Stimulated activated CD8-positive, alpha-beta memory T cell treated with anti-CD3 and anti-CD28 coated beads, Interleukin-15, amount 100 ng/mL, for 48 hours (primary cell): ENCODE measurements at places on chromosomes 1 and 21.

DNA sequence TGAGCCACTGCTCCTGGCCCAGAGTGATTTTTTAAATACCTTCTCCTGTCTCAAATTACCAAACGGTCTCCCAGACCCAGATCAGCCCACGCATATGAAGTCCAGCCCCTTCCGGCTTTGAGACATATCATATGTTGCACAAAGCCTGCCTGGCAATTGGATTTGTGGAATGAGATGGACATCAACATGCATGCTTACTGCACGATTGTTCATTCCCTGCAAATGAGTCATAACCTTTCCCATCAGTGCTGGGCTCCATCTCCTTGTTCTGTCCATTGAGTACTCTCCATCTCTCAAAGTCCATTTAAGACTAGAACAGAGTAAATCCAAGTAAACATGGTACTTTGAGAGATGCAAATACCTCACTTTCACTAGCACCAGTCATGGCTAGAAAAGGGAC, 612.2 kb upstream of the USP24 start:
- no peak for DNase-seq

GRCh38 chr1:153490272-153491051, 30.0 kb upstream of the S100A7 start:
- DNase-seq = peak; percentile 18

DNA sequence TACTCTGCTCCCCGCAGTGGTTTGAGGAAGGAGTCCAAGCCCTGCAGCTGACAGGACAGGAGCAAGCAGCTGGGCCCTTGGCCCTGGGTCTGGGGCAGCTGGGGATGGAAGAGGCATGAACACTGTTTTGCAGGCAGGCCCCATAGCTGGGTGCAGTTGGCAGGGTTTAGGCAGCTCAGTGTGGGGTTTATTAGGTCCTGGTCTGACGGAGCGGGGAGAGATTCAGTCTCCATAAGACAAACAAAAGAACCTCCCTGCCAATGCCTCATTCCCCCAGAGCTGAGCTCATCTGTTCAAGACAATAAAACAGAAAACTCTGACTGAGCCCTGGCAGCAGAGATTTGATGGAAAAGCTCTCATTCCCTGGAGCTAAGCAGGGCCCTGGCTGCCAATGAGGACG, 37.3 kb downstream of the OLFML2B start:
- no peak for DNase-seq

- peak; percentile 60 for DNase-seq
Measured at GRCh38 chr1:32350785-32351398, 11.4 kb downstream of the FAM229A start.

DNA sequence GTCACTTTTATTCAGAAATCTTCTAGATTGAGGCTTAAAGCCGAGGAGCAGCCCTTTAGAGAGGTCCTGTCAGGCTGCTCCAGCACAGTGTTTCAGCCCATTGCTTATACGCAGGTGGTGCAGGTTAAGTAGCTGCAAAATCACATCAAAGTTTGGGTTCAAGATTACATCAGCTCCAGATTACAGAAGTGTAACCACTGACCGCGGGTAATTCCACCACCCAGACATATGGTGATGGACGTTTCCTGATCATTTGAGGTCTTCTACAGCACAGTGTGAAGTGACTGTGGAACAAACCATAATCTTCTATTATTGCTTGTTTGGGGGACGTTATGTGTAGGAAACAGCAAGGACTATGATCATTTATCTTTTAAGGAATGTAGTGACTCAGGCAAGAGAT, 11.8 kb downstream of the C1orf115 start:
- no peak for DNase-seq

DNA sequence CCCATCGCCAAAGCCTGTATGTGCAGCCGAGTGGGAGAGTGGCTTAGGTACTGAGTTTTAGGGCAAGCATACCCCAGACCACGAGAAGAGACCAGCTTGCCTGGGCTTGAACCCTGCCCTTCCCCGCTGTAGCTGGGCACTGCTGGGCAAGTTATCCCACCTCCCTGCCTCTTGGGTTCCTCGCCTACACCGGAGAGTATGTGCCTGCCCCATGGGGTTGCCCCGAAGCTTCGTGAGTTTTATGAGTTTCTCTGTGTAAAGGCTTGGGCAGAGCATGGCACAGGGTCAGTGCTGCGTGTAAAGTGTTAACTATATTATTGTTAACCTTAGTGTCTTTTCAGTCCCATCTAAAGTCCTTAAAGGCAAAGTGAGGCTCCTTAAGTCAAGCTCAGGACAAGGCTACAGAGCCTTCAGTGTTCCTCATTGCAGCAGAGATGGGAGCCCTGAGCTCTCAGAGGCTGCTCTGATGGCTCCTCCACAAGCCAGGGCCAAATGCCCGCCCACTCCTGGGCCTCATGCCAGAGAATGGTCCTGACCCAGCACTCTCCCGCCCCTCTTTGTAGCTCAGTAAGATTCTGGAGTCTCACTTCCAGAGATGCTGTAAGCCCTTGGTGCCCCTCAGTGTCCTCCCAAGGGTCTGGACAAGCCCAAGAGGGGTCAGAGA, 37.0 kb upstream of the KCNA10 start:
- DNase-seq = no peak
